CD8-positive, alpha-beta T cell (primary cell): ENCODE measurements at places on chromosomes 11 and 22.

DNA sequence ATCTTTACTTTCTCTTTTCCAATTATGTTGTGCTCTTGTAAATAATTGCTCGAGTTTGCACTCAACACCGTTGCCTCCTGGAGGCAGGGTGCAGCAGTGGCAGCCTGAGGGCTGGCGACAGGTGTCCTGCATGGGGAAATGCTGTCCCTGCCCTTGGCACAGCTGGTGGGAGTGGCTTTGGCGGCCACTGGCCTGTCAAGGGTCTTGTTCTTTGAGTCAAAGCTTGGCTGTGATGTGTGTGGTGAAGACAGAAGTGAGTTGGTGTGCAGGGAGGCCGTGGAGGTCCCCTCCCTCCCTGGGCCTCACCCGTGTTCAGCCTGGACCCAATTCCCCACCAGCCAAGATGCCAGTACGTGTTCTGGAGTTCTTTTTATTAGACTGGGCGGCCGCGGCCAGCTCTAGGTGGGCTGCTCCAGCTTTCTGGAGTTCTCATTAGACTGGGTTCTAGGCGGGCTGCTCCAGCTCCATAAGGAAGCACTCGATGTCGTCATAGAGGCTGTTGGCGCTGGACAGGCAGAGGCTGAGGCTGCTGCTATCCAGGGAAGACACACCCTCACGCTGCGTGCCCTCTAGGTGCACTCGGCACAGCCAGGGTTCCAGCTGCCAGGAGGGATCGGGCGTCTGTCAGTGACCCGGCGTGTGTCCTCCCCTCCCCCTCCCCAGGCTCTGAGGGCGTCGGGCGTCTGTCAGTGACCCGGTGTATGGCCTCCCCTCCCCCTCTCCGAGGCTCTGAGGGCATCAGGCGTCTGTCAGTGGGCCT, 3.4 kb downstream of the IRF7 start:
- no peak for DNase-seq

GRCh38 chr11:8838248-8838647, 72.7 kb upstream of the AKIP1 start:
- DNase-seq: no peak

- no peak for DNase-seq
These were observed 74.0 kb downstream of the ADAMTS15 start for GRCh38 chr11:130522284-130522961.

GRCh38 chr11:57834852-57835251, 73.2 kb downstream of the CTNND1 start:
- DNase-seq: no peak

DNA sequence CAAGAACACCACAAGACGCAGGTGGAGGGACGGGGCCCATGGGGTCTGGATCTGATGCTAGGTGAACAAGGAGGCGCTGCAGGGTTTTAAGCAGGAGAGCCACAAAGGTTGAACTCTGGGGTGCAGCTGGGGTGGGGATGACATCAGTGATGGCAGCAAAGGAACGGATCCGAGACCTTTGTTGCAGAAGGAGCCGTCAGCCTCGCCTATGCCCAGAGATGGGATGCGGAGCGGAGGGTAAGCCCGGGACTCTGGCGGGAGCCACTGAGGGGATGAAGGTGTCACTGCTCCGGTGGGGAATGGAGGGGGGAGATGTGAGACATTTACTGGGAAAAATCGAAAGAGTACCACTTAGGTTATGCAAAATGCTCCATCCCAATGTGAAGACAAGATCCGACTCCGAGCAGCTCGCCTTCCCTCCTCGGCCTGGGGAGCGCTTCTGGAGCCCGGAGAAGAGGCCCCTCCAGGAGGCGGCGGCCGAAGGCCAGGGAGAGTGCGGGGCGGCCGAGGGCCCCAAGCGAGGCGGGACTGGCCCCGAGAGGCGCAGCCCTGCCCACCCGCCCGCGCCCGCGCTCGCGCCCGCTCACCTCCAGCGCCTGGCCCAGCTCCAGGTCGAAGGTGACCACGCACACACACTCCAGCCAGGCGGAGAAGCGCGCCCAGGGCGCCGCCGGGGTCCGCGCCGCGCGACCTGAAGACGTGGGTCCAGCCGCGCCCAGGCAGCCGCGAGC, 422 bp downstream of the DENND6B start:
- DNase-seq: peak; percentile 11

DNA sequence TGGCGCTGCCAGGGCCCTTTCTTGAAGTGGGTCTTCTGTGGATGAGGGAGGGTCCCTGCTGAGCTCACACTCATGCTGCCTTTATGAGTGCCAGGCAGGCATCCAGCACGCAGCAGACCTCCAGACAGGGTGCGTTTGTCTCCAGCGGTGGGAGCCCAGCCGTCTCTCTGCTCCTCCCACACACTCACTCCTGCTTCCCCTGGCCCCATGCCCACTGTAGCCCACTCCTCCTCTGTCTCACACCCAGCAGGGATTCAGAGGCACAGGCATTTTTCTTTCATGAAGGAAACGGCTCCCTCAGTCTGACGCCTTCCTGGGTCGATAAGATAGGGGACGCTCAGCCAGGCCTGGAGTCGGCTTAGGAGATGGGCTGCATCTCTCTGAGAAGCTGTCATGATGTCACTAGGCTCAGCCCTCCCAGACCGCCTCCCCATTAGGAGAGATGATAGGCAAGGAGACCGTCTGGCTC, 183.9 kb upstream of the NCAM1 start:
- no peak for DNase-seq

GRCh38 chr11:134714021-134714656, 302.1 kb upstream of the B3GAT1 start:
- DNase-seq: no peak

DNA sequence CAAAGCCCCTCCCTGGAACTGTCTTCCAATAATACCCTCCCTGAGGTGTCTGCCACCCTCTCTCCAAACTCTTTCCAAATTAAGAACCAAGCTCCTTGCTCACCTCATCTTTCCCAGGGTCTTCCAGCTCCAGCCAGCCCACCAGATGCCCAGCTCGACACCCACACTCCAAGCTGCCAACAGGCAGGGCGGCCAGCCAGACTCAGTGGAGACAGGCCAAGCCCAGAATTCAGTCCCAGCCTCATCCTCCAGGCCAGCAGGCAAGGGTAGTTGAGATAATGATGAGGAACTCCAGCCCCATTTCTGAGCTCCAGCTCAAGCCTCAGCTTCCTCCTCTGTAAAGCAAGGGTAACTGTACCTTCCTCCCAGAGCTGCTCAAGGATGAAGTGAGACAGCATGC, 132.9 kb downstream of the CHST1 start:
- DNase-seq: no peak

DNA sequence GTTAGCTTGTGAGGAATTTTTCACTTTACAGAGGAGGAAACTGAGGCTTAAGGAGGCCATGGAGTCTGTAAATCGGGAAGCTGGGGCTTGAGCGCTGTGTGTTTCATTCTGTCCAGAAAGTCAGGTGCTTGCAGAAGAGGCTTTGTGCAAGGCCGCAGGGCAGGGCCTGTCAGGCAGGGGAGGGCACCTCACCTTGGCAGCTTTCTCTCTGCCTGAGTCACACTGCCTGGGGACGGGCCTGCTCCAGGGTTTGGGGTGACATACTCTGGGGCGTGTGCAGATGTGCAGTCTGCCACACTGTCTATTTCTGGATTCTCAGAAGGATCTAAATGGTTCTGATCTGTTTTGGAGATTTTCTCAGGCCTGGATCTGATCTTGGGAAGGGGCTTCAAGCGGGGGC, 8.4 kb downstream of the INCENP start:
- no peak for DNase-seq

GRCh38 chr11:132540581-132540980, 991.7 kb downstream of the OPCML start:
- no peak for DNase-seq

DNA sequence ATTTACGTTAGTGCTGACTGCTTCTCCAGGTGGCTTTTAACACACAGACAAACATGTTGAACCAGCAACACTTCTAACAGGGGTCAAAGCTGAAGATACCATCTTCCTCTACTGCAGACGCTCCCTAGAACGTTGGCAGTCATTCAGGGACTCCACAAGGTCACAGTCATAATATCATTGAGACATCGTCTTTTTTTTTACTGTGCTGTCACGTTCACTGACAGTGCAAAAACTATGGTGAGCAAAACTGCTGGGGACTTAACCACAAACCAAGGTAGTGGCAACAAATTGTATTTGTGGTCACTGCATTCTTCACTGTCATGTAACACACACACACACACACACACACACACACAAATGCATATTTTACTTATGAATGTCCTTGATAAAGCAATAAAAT, 244.9 kb downstream of the CASP12 start:
- no peak for DNase-seq

DNA sequence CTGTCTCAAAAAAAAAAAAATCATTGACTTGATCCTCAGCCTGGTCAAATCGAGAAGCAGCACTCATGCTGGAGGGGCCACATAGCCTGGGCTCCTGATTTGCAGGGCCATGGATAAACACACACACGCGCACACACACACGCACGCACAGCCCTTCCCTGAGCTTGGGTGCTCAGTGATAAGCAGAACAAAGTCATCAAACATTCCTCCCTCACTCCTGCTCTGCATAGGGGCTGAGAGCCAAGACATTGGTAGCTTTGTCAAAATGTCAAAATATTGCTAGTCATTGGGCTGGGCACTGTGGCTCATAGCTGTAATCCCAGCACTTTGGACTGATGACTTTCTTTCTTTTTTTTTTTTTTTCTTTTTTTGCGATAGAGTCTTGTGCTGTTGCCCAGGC, 34.0 kb upstream of the A4GALT start:
- DNase-seq: no peak

GRCh38 chr11:36744375-36745168, 146.5 kb upstream of the RAG2 start:
- DNase-seq: peak; percentile 21

DNA sequence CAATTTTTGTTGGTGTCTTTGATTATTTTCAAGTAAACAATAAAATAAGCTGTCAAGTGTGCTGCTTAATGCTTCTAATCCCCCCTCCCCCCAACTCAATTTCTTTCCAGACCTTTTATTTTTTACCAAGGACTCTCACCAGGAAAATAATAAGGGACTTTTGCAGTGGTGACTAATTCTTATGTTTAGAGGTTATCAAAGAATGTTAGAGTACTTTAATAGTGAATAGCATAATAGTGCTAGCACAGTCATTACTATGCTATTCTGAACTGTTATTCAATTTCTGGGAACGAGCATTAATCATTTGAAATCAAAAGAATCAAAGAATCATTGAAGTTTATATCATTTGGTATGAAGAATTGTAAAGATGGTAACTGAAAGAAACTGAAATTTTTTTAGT, 251.4 kb downstream of the DDX10 start:
- DNase-seq: no peak

GRCh38 chr11:36390963-36391471, 94.9 kb downstream of the PRR5L start:
- DNase-seq: no peak

DNA sequence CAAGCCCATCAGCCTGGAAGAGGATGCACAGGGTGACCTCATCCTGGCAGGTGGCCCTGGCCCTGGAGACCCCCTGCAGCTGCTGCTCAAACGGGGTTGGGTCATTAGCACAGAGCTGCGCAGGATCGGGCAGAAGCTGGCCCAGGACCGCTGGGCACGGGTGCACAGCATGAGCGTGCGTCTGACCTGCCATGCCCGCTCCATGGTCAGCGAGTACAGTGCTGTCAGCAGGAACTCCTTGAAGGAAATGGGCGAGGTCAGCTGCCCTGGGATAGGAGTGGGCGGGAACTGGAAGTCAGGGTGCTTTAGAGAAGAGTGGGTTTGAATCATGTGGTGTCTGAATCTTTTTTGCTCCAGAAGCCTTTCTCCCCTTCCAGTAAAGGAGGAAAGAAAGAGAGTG, 61.1 kb downstream of the INSC start:
- no peak for DNase-seq

DNA sequence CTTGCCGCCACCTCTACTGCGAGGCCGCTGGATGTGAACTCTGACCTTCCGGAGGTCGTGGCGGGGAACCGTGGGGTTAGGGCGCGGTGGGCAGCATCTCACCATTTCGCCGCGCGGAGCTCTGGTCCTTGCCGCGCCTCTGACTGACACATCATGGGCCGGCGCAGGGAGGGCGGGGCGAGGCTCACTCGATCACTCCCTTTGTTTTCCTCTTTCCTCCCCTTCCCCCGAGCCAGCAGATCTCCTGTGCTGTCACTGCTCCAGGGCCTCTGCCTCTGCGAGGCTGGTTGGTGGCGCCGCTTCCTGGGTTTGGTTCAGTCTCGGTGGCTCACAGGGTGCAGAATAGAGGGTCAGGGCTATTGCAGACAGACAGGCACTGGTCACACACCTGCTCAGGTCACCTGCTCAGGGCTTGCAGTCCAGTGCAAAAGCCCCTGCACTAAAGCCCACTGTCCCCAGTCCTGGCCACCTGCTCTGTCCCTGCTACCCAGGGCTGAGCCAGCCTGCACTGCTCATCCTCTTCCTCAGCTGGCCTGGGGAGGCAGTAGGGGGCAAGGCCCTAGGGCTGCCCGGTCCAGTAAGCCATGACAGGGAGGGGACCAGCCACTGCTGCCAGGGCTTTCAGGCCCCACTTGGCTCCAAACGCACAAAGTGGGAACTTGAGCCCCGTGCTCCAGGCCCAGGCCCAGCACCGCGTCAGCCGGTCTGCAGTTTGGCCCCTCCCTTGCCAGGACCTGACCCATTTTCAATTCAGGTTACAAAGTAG, 36.2 kb downstream of the PISD start:
- DNase-seq: no peak

DNA sequence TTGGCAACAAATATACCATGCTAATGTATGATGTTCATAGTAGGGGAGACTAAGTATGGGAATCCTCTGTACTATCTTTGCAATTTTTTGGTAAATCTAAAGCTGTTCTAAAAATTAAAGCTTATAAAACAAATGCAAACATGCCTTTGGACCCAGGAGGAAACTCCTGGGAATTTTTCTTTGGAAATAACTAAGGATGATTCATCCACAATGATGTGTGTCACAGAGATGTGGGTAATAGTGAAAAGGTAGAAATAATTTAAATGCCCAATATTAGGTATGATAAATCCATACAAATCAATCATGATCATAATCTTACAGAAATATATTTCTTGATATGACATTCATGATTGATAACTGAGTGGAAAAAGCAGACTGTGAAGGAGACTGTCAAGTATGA, 135.8 kb downstream of the TRIM44 start:
- no peak for DNase-seq

GRCh38 chr11:7448201-7448600, 37.1 kb upstream of the OLFML1 start:
- no peak for DNase-seq

DNA sequence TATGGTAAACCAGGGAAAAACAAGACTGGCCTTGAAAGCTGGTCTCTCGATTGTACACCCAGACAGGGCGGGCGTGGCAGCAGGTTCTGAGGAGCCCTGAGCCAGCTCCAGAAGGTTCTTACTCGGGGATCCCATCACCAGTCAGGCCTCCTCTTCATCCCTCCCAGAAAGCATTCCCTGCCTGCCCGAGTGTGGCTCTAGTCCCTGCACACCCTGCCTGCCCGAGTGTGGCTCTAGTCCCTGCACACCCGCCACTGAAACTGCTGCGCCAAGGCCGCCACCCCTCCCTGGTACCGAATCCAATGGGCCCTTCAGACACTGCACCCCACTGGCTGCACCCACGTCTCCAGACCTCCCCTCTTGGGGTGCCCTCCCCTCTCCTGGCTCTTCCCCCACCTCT, 30.1 kb downstream of the KIAA0930 start:
- no peak for DNase-seq

- DNase-seq: peak; percentile 63
These were observed 43.2 kb upstream of the DLAT start for GRCh38 chr11:111982019-111982464.

GRCh38 chr11:77081381-77081851, 14.6 kb downstream of the CAPN5 start:
- no peak for DNase-seq

- no peak for DNase-seq
These were observed 51.7 kb downstream of the PACSIN2 start for GRCh38 chr22:42963231-42963595.
